RWPE2 (cell line): ENCODE measurements at places on chromosomes 16 and 17.
A peak's percentile ranks its signal among the peaks of the same experiment; 100 is the strongest.

- no peak for DNase-seq
These were observed 1.7 kb downstream of the STUB1 start for GRCh38 chr16:681746-682427.

- DNase-seq: no peak
These were observed 19.9 kb downstream of the CEP295NL start for GRCh38 chr17:78883089-78883532.

- DNase-seq: no peak
These were observed 178.3 kb downstream of the CDK5R1 start for GRCh38 chr17:32664936-32665583.

DNA sequence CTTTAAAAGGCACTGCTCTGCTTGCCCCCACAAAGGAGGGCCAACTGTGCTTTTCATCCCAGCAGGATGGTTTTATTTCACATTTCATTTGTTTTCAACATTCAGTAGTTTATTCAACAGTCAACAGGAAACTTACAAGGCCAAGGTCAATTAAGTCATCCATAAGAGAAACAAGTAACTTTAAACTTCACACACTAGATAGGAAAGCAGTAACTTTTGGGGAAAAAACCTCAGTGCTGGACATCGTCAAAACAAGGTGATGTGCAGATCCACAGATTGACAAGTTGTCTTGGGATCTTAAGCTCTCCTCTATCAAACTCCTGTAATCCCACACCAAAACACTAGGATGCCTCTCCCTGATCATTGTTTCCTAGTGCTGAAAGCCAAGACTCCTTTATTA, 18.5 kb downstream of the NFE2L1 start:
- no peak for DNase-seq

- DNase-seq: no peak
These were observed 58.1 kb upstream of the NLK start for GRCh38 chr17:27984404-27984803.

GRCh38 chr17:33267271-33267790, 25.8 kb downstream of the ASIC2 start:
- no peak for DNase-seq

GRCh38 chr16:11612665-11613025, 25.9 kb upstream of the LITAF start:
- DNase-seq: no peak

GRCh38 chr17:30832438-30833124, 815 bp downstream of the ATAD5 start:
- DNase-seq: no peak

GRCh38 chr17:74305865-74306654, 20.0 kb upstream of the KIF19 start:
- no peak for DNase-seq

DNA sequence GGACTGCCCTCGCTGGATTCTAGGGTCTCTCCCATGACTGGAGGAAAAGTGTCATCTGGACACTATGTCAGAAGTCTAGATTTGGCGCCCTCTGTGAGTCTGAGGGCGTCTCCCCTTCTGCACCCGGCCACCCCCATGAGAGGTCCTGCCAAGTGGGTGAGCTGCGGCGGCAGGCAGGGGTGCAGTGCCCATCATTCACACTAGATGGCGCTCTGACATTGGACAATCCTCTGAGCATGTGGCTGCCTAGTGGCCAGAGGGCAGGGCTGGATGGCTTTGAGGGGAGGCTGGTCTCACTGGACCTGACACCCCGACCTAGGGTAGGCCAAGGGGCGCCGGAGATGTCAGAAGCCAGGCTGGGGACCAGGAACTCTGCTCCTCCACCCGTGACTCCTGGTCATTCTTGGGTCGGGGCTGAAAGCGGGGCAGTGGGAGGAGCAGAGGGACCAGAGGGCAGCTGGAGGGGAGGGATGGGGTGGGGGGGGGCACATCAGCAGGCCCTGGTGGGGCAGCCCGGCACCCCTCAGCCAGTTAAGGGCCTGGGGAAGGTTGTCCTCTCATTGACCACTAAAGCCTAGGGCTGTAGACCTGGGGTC, 28.0 kb downstream of the MRM1 start:
- DNase-seq: no peak

DNA sequence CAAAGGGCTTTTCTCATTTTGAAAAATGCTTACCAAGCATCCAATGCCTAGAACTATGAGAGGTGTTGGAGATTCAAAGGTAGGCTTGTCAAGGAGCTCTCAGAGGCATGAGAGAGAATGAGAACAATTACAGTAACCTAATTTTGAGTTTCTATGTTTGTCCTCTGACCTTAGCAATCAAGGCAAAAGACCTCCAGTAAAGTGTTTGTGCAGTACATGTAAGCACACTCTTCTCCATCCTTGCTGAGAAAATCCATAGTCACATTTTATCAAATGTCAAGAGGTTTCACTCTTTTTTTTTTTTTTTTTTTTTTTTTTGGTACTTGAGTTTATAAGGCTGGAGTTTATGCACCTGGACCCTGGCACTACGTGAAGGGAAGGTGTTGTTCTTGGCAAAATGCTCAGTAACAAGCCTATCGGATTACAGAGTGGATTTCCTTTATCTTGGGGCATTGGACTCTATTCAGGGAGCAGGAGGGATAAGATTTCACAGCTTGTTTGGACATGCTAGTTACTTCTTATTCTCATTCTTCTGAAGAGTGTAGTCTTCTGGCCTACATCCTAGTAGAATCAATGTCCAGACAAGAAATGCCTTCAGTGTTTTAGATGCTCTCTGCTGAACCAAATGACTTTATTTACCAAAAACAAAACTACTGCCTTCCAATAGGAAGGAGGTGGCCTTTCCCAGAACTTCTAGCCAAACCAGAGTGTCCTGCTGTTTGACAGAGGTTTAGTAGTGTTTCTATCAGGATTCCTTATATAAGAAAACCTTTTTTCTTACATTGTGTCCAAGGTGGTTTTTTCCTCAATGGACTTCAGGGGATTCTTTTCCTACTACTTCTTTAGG, 21.9 kb downstream of the KCNJ2 start:
- DNase-seq: no peak

GRCh38 chr17:81200695-81201580, 21.8 kb downstream of the CEP131 start:
- DNase-seq: no peak

DNA sequence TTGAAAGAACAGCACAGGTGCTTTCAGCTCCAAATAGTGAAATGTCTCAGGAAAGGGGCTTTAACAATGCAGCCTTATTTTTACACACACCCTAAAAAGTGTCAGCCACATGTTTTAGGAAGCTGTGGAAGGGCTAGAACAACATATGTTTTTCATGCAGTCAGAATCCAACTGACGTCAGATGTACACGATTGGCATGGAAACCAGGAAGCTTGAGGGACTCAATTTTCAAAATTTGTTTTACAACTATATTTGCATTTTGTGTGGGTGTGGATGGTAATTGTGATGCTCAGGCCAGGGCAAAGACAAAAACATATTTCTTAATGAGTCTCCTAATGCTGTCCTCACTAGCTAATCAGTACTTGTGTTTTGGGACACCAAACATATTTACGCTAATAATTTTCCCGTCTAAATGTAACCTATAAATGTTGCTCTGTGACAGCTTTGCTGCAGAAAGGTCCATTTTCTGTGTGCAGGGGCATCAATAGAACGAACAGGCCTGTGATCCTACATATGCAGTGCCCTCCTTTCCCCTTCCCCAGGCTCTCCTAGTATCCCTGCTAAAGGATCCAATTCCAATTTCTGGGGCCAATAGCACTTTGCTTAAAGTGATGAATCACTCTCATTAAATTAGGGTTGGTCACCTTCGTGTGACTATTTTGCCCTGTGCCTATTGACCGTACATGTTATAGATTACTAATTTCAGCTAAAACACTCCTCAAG, 434.0 kb upstream of the CDH5 start:
- DNase-seq: no peak

DNA sequence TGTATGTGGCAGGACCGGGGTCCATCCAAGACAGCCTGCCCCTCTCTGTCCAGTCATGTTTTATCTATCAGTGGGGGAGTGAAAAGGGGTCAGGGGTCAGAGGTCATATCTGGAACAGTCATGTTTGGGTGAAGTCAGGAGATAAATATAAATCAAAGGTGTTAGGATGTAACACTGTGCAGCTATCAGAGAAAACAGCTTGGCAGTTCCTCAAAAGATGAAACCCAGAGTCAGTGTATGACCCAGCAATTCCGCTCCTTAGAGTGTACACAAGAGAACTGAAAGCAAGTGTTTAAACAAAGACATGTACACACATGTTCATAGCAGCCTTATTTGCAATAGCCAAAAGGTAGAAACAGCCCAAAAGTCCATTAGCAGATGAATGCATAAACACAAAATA, 361.3 kb downstream of the FOXL1 start:
- DNase-seq: no peak

DNA sequence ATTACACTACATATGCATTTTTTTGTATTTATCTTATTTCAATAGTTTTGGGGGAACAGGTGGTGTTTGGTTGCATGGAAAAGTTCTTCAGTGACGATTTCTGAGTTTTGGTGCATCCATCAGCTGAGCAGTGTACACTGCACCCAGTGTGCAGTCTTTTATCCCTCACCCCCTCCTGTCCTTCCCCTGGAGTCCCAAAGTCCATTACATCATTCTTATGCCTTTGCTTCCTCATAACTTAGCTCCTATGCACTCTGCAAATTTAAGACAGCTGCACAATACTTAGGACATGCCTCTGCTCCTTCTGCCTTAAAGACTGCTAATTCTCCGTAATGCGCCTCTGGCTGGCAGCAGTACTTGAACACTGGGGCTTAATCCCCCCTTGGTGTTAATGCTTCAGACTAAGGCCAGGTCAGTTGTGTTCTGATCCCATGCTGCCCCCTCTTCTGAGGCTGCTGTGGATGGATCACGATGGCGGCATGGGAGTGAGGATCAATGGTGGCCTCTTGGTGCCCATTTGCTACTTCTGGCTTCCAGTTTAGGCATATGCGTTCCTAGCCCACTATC, 146.2 kb downstream of the PARN start:
- DNase-seq: no peak

GRCh38 chr16:50284131-50284911, 18.0 kb downstream of the ADCY7 start:
- DNase-seq: no peak

- DNase-seq: peak; percentile 5
These were observed 72.5 kb upstream of the ZNF423 start for GRCh38 chr16:49928176-49929041.

DNA sequence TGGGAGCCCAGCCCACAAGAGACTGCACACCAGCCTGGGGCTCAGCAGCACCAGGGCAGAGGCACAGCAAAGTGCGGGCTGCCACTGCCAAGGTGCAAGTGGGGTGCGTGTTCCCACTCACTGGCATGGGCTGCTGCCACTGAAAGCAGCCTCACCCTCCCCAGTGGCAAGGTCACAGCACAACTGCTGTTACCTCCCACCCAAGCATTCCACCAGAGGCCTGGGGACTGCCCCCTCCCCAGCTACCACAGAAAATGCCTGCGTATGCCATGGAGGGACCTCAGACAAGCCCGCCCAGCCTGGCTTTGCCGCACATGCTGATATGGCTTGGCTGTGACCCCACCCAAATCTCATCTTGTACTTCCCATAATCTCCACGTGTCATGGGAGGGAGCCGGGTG, 33.1 kb downstream of the MEAK7 start:
- DNase-seq: no peak

- DNase-seq: no peak
These were observed 131.1 kb downstream of the PHKB start for GRCh38 chr16:47592232-47592631.

DNA sequence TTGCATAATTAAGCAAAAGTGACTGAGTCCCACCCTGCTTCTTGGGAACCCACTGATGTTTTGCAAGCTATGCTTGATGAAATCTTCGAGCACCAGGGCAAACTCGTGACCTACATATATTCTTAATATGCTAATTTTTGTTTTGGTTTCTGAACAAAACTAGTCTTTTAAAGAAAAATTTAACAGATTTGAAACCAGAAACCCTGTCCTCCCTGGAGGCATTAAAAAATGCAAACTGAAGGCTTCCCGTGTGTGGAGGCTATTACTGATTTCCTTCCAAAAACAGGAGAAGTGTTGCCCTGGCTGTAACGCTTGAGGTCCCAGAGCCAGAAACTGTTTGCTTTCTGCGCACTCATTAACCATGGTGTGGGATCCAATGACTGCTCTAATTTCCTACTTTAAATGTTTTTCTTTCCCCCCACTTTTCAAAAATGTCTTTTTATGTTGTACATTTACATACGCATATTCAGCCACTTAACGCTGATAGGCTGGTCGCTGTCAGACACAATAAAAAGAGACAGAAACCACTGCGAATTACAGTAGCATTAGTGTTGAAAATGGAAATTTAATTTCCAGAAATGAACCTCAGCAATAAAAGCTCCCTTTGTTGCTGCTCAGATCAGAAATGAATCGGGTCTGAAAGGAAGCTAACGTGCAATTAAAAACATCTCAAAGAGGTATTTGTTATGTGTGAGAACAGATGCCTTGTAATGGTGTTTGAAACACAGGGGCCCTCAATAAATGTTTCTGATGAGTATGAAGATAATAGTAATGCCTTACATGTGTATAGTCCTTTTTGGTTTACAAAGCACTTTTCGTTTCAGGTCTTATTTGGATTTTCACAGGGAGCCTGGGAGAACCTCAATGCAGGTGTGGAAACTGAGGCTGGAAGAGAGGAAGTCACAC, 39.9 kb upstream of the IRX6 start:
- no peak for DNase-seq

GRCh38 chr16:51154271-51155171, 3.5 kb upstream of the SALL1 start:
- no peak for DNase-seq

DNA sequence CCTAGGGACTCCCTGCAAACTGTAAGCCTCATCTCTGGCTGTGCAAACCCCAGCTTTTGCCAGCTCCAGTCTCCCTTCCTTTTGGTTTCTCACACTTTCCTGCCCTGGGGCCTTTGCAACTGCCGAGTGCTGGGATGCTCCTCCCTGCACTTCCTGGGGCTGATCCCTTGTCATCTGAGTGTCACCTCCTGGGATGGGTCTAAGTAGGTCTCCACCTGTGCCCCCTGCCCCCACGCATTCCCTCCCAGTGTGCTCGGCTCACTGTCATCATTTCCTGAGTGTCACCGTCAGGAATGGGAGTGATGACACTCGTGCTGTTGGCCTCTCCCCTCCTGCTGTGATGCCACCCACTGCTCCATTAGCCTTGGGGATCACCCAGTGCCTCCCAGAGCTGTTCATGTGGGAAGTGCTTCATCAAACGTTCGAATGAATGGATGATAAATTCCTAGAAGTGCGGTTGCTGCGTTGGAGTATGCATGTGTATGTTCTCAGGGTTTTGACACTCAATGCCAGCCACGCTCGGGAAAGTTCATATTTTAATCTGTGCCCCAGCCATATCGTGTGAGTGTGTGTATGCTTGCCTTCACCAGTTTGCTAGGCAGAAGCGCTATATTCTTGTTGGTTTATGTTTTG, 189.9 kb downstream of the NTN1 start:
- DNase-seq: peak; percentile 16

GRCh38 chr17:12853921-12854320, 64.6 kb downstream of the ARHGAP44 start:
- DNase-seq: no peak
